ENCODE measurements at places on chromosomes 1 and 21.
A peak's percentile ranks its signal among the peaks of the same experiment; 100 is the strongest.

DNA sequence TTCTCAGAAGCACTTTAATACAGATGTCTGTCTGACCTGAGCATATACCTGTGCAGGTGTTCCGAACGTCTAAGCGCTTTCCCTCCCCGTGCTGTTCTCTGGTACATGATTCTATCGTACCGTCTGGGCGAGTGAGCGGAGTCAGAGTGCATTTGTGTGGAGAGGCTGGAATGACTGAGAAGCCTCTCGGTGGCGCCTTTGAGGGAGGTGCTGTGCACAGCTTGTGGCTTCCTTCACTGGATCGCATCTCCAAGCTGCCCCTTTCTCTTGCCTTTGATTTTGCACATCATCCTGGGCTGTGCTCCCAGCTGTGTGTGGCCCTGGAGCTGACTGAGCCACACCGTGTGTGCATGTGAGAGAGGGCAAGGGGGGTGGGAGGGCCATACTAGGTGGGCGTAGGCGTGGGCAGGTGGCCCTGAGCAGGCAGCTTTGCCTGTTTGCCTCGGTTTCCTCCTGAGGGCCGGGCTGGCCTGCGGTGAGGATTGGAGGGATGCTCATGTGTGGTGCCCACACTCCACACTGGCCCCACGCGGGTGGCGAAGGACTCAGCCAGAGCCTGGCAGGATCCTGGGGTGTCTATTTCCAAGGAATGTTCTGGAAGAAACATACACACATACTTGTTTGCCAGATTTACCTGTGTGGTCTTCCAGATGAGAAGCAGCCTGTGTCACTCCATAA lies 105.3 kb downstream of the ADARB1 start:
- DNase-seq: no peak

- no peak for DNase-seq
Measured at GRCh38 chr1:9842073-9842711, 18.4 kb upstream of the CLSTN1 start.

DNA sequence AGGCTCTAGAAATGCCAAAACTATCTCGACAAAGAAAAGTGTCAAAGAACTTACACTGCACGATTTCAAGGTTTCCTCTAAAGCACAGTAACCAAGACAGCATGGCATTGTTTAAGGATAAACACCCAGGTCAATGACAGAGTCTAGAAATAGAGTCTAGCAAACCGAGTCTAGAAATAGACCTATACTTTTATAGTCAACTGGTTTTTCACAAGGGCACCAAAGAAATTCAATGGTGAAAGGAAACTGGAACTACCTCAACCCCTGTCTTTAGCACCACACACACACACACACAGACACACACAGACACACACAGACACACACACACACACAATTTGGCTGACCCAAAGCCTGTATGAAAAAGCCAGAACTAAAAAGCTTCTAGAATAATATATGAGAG lies 67.1 kb upstream of the PGBD5 start:
- no peak for DNase-seq

DNA sequence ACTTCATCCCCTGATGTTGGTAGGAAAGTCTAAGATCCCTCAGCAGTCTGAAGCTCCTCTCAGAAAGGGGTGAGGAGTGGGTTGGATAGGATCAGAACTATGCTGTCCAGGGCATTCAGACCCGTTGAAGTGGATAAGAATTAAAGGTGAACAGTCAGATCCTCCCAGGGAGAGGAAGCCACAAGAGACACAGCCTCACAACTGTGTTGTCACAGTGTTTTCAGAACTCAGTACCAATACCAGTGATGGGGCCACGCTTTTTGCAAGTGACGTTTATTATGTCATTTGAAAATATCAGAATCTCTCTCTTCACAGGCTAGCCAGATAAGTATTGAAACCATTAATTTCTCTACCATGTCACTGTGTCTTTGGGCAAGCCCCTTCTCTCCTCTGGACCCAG lies 15.4 kb upstream of the EPS15 start:
- DNase-seq: no peak

DNA sequence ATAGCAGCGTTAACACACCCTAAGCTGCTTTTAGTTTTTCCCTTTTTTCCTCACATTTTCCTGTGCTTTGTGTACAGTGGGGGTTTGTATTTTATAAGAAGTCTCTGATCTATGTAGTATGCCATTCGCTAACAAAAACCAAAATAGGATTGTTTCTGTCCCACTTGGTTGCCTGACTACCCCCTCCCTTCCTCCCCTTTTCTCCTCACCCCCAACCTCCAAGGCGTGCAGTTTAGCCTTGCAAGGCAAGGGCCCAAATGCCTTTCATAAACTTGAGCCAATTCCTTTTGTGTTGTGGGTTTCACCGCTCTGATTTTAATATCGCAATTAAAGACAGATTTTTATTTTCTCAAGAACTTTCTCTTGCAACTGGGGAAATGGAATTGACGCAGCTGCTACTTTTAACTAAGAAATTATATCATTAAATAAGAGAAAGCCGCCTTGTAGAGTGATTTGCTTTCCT lies 276.9 kb downstream of the TM2D1 start:
- no peak for DNase-seq

- DNase-seq: peak; percentile 41
Measured at GRCh38 chr1:119582801-119583200, 65.3 kb downstream of the ZNF697 start.

DNA sequence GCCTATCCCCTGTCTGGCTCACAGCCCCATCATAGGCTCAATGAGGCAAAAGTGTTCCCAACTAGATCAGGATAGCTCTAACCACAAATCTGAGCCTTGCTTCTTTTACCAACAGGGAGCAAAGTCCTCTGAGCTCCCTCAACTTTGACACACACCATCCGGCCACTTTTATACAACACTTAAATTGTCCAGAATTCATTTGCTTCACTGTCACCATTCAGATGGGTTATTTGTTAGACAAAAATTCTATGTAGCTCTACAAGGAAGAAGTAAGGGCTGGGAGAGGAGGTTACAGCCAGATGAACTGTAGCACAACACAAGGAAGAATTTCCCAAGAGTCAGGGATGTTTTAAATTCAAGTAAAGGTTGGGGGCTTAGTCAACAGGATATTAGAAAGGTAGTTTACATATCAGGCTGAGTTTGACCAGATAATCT lies 50.8 kb downstream of the TGFBR3 start:
- no peak for DNase-seq

- no peak for DNase-seq
Measured at GRCh38 chr1:29655145-29655544, 418.8 kb downstream of the PTPRU start.

- no peak for DNase-seq
Measured at GRCh38 chr1:150234309-150234565, 1.7 kb downstream of the ANP32E start.

DNA sequence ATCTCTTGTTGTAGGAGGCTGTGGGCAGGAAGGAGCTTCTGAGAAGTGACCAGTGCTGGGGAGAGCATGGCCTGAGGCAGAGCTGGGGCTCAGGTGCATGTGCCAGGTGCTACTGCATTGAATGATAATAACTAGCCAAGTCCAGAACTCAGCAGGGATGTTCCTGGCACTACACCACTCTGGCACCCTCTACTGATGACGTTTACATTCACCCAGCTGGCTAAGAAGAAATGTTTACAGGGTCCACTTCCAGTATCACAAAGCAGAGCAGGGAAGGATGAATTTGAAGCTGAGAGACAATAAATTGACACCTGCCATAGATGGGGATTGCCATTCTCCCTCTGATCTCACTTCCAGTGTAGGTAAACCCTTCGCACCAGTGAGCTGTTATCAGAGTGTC lies 411.8 kb downstream of the SETD4 start:
- no peak for DNase-seq

DNA sequence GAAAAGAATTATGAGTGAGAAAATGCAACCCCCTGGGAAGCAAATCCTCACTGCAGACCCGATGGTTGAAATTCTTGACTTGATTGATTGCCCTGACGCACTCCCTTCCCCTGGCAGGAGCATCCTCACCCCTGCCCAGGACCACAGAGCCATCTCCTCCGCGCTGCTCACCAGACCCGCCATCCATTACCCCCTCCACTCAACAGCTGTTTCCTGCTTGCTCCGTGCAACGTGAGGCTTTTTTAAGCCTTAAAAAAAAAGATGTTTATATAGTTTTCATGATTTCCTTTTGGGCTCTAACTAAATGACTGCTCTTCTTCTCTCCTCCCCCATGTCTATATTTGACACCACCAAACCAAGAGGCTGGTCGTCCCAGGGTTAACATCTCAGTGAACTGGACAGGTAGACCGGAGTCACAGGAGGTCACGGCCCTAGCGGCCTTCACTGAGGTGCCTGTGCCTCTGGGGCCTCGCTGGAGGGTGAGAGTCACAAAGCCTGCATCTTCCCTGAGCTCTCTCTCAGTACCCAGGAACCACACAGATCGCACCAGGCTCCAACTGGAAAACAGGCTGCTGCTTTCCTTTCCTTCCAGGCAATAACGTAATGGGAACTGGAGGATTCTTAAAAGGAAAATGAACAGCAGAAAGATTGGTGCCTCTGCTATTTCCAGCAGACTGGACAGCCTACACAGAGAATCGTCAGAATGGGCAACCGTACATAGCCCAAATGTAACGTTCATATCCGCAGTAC lies 49.8 kb downstream of the ZBTB18 start:
- peak; percentile 70 for DNase-seq

DNA sequence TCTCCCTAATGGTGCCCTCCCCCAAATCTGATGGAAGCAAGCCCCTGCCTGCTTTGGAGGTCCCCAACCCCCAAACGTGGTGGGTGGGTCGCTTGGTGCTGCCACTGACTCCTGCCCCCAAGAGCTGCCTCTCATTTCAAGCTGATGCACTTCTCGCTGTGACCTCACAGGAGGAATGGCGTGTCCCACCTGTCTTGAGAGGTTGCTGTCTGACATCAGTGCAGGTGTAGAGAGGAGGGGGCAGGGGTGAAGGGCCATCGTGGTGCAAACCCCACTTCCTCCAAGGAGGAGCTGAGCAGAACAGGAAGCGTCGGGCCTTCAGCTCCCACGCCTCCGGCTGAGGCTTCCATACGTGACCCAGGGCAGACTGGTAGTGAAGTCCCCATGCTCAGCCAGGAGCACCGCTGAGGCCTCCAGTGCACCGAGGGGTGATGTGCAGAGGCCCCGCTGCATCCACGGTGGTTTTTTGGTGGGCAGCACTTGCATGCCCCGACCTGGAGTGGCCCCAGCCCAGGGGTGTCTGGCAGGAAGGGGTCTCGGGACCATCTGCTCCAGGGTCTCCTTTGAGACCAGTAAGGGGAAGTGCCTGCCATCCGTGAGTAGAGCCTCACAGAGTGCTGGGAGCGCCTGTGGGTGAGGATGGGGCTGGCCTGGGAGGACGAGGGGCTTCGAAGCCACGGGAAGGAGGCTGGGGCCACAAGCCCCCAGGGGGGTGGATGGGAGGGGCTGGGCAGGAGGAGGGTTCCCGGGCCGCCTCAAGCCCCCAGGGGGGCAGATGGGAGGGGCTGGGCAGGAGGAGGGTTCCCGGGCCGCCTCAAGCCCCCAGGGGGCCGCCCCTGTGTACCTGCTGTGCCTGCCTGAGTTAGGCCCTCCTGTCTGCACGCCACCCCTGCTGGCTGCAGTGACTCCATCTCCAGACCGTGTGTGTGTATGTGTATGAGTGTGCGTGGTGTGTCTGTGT lies 39.8 kb downstream of the WDR4 start:
- DNase-seq: no peak

DNA sequence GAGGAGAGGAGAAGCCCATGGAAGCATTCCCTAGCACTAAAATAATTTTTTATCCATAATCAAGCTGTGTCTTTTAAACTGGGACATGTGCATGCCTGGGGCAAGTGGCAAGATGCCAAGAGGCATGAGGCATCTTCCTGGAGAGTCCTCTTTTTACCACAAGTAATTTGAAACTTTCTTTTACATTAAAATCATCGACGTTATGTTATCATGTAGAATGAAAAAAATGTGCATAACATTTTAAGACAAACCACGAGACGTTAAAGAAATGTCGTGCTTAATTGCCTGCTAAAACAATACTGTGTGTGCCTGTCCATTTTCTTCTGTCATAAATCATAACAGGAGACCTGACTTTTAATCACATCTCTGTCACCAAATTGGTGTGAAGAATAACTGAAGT lies 1.5 kb downstream of the STYXL2 start:
- no peak for DNase-seq

DNA sequence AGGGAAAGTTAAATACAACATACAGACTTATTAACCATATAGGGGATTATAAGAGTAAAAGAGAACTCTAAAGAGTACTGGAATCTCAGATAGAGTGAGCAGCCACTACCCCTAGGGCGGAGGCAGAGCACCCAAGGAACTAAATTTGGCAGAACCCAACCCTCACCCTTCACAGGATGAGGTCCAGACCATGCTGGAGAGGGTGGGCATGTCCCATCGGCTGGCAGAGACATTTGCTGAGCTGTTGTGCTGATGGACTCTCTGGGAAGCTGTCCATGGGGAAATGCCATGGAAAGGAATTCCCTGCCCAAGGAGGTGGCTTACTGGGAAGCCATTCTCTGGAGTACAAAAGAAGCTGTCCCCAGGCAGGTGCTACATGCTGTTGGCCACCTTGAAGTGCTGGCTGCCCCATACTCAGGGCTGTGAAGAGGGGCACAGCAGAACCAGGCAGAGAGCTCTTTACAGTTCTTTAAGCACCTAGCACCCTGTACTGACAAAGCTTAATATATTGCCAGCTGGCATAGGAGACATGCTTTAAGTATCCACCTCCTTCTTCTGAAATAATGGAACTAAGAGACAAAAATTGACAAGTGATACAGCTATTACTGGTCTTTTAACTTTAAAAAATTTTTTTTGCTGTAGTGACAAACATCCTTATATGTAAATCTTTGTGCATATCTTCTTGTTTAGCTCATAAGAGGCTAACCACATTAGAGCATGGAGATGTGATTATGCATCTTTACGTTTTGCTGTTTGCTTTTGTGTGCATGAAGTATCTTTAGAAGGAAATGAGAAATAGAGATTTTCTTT lies 29.6 kb downstream of the TSNAX start:
- no peak for DNase-seq

GRCh38 chr1:68377098-68377497 lies 72.7 kb downstream of the RPE65 start:
- DNase-seq: no peak

GRCh38 chr21:24436236-24436635 lies 1171.0 kb downstream of the MRPL39 start:
- DNase-seq: no peak

DNA sequence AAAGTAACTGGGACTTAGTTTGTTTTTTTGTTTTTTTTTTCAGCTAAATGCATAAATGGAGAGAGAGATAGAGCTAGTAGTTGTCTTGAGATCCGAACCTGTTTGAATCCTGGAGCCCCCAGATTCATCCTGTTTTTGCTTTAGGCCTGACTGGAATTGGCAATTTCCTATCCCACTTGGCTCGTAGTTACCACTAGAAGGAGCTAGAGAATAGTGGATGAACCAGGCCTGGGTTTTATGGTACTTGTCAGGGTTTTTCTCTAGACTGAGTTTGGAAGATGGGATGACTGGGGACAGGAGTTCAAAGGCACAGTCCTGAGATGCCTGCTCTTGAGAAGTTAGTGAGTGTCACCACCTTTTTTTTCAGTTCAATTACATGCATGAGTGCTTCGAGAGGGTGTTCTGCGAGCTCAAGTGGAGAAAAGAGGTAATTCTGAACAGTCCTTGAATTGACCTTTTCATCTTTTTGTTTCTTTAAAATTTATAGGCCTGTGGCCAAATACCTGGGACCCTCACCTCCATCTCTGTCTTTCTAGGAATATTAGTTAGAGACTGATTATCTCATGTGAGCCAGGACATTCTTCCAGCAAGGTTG lies 23.4 kb downstream of the CELF3 start:
- DNase-seq: peak; percentile 65

- no peak for DNase-seq
Measured at GRCh38 chr1:80531182-80531581, 1269.6 kb upstream of the ADGRL2 start.

GRCh38 chr1:77516106-77516505 lies 166.4 kb downstream of the ZZZ3 start:
- DNase-seq: no peak

GRCh38 chr1:3772027-3772714 lies 378 bp upstream of the SMIM1 start:
- peak; percentile 80 for DNase-seq

Measured in dermis microvascular lymphatic vessel endothelial cell (primary cell).